ENCODE measurements at places on chromosomes 4 and X.
A peak's percentile ranks its signal among the peaks of the same experiment; 100 is the strongest.

GRCh38 chr4:77697860-77698590, 92.4 kb downstream of the CXCL13 start:
- DNase-seq: peak; percentile 84

GRCh38 chr4:148565801-148566200, 123.6 kb upstream of the NR3C2 start:
- DNase-seq: no peak

DNA sequence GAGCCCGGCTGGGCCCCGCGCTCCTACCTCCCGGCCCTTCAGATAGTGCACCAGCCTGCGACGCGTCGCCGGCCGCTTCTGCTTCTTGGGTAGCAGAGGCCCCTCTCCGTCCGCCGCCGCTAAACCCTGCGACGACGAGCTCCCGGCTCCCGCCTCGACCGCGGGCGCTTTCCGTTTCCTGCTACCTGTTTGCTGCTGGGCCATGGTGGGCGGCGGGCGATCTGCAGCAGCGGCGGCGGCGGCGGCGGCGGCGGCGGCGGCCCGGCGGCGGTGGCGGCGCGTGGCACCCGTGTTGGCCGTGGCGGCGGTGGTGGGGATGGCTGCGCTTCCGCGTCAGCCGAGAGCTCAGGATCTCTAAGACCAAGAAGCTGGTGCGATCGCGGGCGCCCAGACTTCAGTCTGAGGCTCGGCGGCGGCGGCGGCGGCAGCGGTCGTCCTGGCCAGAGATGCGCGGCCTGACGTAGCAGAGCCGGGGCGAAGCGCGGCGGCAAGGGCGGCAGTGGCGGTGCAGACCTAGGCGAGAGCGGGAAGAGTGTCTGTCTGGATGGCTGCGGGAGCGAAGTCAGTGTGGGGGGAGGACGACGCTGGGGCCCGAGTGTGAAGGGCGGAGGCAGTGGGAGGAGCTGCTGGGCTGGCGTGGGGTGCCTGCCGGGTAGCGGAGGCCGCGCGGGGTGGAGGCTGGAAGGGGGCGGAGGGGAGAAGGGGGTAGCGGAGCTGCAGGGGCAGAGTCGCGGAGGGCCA, at the start of gene DCAF12L2:
DCAF12L2 (minus strand) TSS at position 569 of the 741 bp plus-strand sequence; CDS start at position 204, 365 bp downstream.
- no peak for DNase-seq

DNA sequence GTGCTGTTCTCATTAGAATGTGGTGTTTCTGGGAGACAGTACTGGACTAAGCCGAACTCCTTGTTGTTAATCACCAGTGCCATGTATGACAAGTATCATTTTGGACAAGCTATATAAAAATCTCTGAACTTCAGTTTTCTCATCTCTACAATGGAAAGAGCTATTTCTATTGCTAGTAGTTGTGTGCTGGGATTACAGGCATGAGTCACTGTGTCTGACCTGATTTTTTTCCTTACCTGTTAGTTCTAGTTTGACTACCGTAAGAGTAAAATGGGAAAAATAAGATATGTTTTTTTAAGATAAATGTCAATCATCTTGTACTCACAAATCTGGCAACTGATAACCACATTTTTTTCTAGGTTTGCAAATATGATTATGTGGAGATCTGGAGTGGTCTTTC, 192.3 kb downstream of the TLL1 start:
- DNase-seq: no peak

GRCh38 chr4:2910409-2910808, 52.8 kb downstream of the NOP14 start:
- no peak for DNase-seq

GRCh38 chr4:58359590-58359989, 1249.4 kb upstream of the IGFBP7 start:
- DNase-seq: no peak

All from fibroblast of pulmonary artery (primary cell).